Right renal pelvis (tissue), 4 donors: ENCODE measurements at places on chromosomes 3 and 15. TPM values are rescaled to one million over a fixed set of nuclear protein-coding genes. Genes with fewer than 3 reads are reported as not detected.

Gene SYNPR
- not detected for polyA plus RNA-seq

Gene HAUS2
- 22.0 TPM for polyA plus RNA-seq

Gene ALDH1L1
- 31.5 TPM for polyA plus RNA-seq

Gene FILIP1L
- 21.8 TPM for polyA plus RNA-seq

Gene SERINC4
- polyA plus RNA-seq, result 0.26 TPM

Gene CHCHD4
- polyA plus RNA-seq, result 19.4 TPM

Gene TNNC1
- 4.3 TPM for polyA plus RNA-seq

Gene CLDN18
- 1.4 TPM for polyA plus RNA-seq

Gene CATSPER2
- polyA plus RNA-seq, result 4.2 TPM

Gene MAGI1
- 25.8 TPM for polyA plus RNA-seq

Gene ALCAM
- 168 TPM for polyA plus RNA-seq

Gene TTC21A
- polyA plus RNA-seq, result 7.9 TPM

Gene GREM1
- polyA plus RNA-seq, result 0.58 TPM

Gene TMEM115
- polyA plus RNA-seq, result 49.5 TPM

Gene CRBN
- polyA plus RNA-seq, result 74.0 TPM

Gene ISL2
- polyA plus RNA-seq, result 0.06 TPM

Gene LRRC15
- not detected for polyA plus RNA-seq

Gene FRMD5
- polyA plus RNA-seq, result 0.97 TPM

Gene TTLL13
- not detected for polyA plus RNA-seq

Gene SEC62
- 182 TPM for polyA plus RNA-seq

Gene AMOTL2
- polyA plus RNA-seq, result 94.0 TPM

Gene POTEB3
- polyA plus RNA-seq, result not detected

Gene KLHL40
- not detected for polyA plus RNA-seq

Gene LRRC3B
- polyA plus RNA-seq, result 1.7 TPM

Gene CACNA2D3
- polyA plus RNA-seq, result 1.7 TPM

Gene XIRP1
- 0.15 TPM for polyA plus RNA-seq

Gene IGSF11
- 4.1 TPM for polyA plus RNA-seq

Gene PLA2G4E
- polyA plus RNA-seq, result not detected

Gene OCA2
- 9.6 TPM for polyA plus RNA-seq

Gene SHF
- polyA plus RNA-seq, result 14.7 TPM

Gene SENP8
- 7.6 TPM for polyA plus RNA-seq

Gene DLEC1
- polyA plus RNA-seq, result 1.1 TPM

Gene PPM1L
- 7.2 TPM for polyA plus RNA-seq

Gene GRM7
- polyA plus RNA-seq, result 1.6 TPM

Gene ZCWPW2
- 2.1 TPM for polyA plus RNA-seq

Gene LIPC
- 11.8 TPM for polyA plus RNA-seq

Gene RTP1
- not detected for polyA plus RNA-seq

Gene GOLGA6L7
- polyA plus RNA-seq, result 0.24 TPM

Gene NRG4
- 5.3 TPM for polyA plus RNA-seq

Gene UNC13C
- 6.7 TPM for polyA plus RNA-seq

Gene FBXO40
- 0.01 TPM for polyA plus RNA-seq

Gene GRAMD1C
- 34.7 TPM for polyA plus RNA-seq

Gene ZNF660
- 9.7 TPM for polyA plus RNA-seq

Gene TGFBR2
- 129 TPM for polyA plus RNA-seq

Gene EPHA6
- 0.50 TPM for polyA plus RNA-seq

Gene WDR72
- 75.4 TPM for polyA plus RNA-seq

Gene HSPBAP1
- 11.7 TPM for polyA plus RNA-seq

Gene KLF13
- polyA plus RNA-seq, result 69.0 TPM

Gene NR2E3
- 0.39 TPM for polyA plus RNA-seq

Gene MOBP
- polyA plus RNA-seq, result 0.12 TPM

Gene LRRN1
- polyA plus RNA-seq, result 20.1 TPM

Gene CTXND1
- polyA plus RNA-seq, result 10.4 TPM

Gene SLC22A13
- 1.9 TPM for polyA plus RNA-seq
